ENCODE measurements at places on chromosomes 7 and 10. TPM values are rescaled to one million over a fixed set of nuclear protein-coding genes. Genes with fewer than 3 reads are reported as not detected.

CUX1 gene
- total RNA-seq = 41.6 TPM

- peaks cover 64% of the 10 kb centered on the region for H3K27me3 ChIP-seq
- peak overlapping the region; percentile 52 for H3K4me3 ChIP-seq
- H3K4me1 ChIP-seq = no peaks in the 10 kb centered on the region
- peak; percentile 80 for DNase-seq
- H3K27ac ChIP-seq = no peak overlapping the region
Measured at GRCh38 chr7:142796501-142797390, 26.0 kb downstream of the PRSS2 start.

DNA sequence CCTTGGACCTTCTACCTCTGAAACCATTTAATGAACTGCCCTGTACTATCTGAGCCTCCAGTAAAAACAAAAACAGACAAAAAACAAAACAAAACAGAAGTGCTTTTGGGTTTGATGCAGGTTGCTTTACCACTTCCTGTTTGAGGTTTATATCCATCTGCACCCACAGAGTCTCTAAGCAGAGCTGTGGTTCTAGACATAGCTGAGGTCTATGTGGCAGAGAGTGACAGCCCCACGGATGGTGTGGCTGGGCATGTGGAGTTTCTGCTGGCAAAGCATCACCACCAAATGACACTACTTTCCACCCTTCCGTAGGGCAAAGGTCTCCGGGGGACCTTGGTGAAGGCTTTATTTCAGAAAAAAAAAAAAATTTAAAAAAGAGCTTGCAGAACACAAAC, 754.2 kb downstream of the GRID1 start:
- H3K36me3 ChIP-seq = no peaks in the 10 kb centered on the region
- DNase-seq = no peak
- no peak overlapping the region for H3K27ac ChIP-seq
- H3K27me3 ChIP-seq = no peaks in the 10 kb centered on the region

GPR15LG gene
- total RNA-seq = not detected

DNA sequence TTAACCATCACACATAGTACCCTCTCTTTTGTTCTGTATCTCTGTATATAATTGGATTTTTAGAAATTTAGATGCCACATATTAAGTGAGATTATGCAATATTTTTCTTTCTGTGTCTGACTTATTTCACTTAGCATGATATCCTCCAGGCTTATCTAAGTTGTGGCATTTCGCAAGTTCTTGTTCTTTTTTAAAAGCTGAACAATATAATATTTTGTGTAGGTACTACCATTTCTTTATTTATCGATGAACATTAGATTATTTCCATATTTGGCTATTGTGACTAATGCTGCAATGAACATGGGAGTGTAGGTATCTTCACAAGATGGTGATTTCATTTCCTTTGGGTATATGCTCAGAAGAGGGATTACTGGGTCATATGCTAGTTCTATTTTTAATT, 295.0 kb downstream of the SUGCT start:
- peak overlapping the region; percentile 21 for H3K27ac ChIP-seq
- H3K4me1 ChIP-seq = peaks cover 5% of the 10 kb centered on the region
- H3K36me3 ChIP-seq = no peaks in the 10 kb centered on the region
- H3K27me3 ChIP-seq = no peaks in the 10 kb centered on the region
- no peak for DNase-seq

Data from osteoblast (primary cell).